AG09319 (cell line): ENCODE measurements at places on chromosomes 1 and 21.

DNA sequence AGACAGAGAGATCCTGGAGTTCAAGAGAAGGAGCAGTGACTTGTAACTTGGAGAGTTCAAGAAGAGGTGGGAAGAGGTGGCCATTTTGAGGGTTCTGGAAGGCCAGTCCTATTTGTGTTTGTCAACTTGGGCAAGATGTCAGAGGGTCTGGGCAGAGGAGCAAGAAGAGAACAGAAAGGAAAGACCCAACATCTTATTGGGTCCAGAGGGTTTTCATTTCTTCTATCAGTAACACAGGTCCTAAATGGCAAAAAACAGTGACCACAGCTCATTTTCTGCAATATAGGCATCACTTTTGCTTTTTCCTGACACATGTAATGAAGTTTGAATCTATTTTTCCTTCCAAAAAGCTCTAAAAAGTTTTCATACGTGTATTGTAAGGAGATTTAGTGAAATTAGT lies 38.3 kb upstream of the MAP10 start:
- no peak for DNase-seq

GRCh38 chr1:109642626-109643025 lies 13.3 kb upstream of the GSTM4 start:
- DNase-seq = no peak

GRCh38 chr1:88936760-88937342 lies 45.5 kb upstream of the GTF2B start:
- DNase-seq = no peak

GRCh38 chr1:153119491-153119971 lies 6.2 kb upstream of the SPRR2F start:
- no peak for DNase-seq

DNA sequence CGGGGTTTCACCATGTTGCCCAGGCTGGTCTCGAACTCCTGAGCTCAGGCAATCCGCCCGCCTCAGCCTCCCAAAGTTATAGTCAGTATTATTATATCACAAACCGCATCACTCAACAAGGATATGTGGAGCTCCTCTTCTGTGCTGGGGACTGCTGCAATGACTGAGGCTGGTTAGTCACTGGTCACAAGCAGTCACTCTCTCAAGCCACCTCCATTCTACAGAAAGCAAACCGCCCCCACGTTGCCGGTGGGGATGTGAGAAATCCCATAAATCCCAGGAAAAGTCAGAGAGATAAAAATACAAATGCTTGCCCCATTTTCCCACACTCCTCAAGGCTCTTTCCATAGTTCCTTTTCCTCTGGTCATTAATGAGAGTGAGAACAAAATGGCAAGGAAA lies 155.7 kb downstream of the ADSS2 start:
- no peak for DNase-seq

- DNase-seq = no peak
Observed at GRCh38 chr1:204435872-204436271, 24.3 kb upstream of the PPP1R15B start.

GRCh38 chr1:23394181-23394580 lies 24.5 kb upstream of the ZNF436 start:
- DNase-seq = no peak

- no peak for DNase-seq
Observed at GRCh38 chr1:209866201-209866600, 38.4 kb downstream of the UTP25 start.

- no peak for DNase-seq
Observed at GRCh38 chr1:7733276-7733675, 37.8 kb upstream of the VAMP3 start.

DNA sequence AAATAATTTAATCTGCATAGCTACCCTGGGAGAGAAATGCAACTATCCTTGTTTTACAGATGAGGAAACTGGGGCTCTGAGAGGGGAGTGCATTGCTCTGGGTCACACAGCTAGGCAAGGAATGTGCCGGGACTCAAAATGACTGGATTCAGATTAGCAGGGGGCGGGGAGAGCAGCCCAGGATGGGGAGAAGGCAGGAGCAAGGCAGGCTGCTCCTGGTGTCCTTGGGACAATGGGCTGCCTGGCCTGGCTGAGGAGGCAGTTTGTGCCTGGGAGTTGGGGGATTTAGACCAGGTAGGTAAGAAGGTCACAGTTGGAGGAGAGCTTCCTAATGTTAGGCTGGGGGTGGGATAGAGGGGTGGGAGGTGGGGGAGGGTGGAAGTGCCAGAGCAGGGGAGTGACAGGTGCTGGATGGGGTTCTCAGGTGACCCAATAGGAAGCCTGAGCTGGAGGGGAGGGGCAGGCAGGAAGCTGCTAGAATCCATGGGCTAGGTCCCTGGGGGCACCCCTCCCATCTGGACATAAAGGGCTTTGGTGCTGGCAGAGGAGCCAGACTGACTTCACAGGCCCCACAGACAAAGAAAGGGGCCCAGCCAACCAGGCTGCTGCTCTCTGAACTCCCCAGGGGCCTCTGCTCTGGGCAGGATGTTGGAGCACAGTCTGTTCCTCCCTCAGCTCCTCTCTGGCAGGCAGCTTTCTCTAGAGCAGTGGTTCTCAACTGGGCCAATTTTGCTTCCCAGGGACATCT lies 29.0 kb downstream of the TRIM62 start:
- DNase-seq = no peak

DNA sequence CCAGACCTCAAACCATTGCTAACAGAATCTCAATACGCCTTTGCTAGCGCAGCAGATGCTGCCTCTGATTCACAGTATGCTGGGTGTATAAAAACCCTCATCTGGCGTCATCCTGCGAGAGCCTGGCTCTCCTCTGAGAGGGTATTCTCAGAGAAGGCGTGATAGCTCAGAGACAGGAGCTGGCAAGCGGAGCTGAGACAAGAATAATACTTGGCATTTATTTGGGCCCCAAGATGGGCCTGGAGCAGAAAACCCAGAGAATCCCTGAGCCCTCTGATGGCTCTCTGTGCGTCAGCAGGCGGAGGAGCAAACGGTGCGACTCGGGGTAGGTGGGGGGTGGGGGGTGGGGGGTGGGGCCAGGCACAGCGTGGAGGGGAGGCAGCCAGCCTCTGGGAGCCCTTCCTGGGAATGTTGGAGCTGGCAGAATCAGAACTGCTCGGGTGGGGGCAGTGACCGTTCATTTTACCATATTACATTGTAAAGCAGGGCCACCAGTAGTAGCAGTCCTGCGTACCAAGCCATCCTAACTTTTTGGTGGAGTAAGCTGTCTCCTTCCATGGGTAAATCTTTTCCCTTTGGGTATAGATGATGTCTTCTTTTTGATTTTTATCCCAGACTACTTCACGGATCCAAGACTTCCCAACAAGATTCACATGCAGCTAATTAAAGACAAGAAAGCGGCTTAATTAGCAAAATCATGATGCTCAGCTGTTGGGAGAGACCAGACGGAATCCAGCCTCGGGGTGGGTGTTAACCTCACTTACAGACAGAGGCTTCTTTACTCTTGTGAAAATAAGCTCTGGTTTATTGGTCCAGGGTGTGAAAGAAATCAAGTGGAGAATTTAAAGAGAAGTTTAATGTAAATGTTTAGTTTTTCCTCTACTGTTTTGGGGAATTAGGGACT lies 7.1 kb downstream of the RIIAD1 start:
- DNase-seq = no peak

DNA sequence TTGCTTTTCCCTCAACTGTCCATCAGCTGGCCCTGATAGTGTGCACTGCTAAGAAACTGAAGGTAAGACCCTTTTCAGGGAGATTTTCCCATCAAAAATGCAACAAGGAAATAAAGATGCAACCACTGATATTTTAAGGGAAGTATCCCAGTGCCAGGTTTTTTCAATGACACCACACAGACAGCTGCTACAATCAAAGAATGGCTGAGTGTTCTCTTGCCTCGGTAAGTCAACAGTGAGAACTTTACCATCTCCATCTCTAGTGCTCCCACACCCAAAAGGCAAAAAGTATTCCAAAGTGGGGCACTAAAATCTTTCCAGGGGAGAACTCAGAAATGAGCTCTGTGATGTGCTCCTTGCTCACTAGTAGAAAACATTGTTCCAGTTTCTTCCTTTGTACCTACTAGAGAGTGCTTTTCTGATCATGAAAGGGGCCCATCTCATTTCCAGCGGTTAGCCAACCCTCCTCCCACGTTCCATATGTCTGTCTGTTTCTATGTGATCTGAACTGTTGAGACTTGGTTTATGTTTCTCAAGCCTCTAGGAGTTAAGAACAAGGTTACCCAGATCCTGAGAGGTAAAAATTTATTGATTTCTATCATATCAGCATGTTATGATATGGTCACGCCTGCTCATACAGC lies 67.6 kb upstream of the NEK2 start:
- DNase-seq = no peak

GRCh38 chr1:208601561-208601960 lies 357.4 kb upstream of the PLXNA2 start:
- DNase-seq = no peak
